ENCODE measurements at places on chromosomes 11 and 22.

DNA sequence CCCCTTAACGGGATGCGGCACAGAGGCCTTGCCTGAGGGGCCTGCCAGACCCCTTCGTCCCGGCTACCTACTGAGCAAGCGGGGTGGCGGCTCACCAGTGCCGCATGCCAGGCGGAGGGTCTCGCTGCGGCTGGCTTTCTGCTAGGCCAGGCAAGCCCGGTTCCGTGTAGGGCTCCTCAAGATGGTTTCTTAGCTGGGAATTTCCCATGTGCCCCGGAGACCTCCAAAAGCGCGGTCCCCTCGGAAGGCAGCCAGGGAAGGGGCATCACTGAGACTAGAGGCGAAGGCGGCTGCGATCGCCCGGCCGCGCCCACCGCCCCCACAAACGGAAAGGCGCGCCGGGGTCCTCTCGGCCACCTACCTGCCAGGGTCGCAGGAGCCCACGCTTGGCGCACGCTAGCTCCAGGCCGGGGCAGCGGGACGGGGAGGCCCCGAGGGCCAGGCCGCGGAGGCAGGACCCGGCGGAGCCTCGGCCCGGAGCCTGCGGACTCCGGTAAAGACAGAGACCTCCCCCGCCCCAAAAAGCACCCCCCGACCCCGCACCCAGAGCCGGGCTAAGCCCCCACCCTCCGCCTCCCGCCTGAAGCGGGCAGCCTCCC is 23.8 kb downstream of the MICAL3 start:
- DNase-seq, result peak; percentile 30

GRCh38 chr11:3231851-3232744 is at the start of gene MRGPRE:
Gene MRGPRE, minus strand, starts transcription at chr11:3232417. Its CDS starts 3,618 bp downstream, at chr11:3228799.
- no peak for DNase-seq

DNA sequence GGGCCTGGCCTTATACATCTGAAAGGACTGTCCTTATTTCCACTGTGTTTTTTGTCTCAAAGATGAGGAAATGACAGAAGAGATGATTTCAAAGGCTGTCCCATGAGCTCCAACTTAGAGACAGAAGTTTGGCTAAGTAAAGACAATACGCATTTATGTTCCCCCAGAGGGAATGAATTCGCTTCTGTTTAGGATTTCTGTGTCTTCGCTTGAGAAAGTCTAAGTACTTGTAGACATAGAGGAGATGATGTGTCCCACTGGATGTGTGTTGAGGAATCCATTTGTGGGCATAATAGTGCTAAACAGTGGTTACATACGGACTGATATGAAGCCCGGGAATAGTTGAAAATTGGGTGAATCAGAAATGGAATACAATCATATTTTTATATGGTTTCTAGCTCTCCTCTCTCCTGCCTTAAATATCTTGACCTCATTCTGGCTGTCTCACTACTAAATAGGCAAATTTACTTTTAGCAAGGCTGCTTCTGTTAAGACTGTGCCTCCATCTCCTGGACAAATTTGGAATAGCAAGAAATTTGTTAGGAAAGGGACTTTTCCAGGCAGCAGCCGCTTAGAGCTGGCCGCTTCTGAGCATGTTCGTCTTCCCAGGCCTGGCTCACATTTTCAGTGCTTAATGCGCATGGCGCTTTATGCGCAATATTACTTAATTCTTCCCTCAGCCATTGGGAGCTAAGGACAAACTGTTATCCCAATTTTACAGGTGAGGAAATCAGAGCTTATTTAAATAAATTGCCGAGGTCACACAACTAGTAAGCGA is 1.9 kb upstream of the PEX26 start:
- no peak for DNase-seq

DNA sequence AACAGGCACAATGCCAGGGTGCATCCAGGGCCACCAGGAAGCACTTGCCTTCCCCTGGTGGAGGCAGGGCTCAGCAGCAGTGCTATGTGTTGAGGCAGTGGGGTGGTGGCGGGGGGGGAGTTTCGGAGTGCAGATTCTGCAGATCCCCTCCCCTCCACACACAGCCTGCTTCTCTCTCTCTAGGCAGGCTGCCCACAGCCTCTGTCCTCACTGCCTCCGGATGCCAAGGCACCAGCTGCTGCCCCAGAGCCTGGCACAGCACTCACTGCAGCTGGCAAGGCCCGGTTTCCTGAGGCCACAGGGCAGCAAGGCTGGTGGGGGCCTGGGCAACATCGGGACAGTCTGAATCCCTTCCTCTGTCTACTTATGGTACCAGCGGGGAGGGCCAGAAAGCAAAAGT is 35.8 kb downstream of the NRXN2 start:
- no peak for DNase-seq

- DNase-seq, result no peak
Observed at GRCh38 chr22:16810188-16810802, 14.9 kb downstream of the XKR3 start.

DNA sequence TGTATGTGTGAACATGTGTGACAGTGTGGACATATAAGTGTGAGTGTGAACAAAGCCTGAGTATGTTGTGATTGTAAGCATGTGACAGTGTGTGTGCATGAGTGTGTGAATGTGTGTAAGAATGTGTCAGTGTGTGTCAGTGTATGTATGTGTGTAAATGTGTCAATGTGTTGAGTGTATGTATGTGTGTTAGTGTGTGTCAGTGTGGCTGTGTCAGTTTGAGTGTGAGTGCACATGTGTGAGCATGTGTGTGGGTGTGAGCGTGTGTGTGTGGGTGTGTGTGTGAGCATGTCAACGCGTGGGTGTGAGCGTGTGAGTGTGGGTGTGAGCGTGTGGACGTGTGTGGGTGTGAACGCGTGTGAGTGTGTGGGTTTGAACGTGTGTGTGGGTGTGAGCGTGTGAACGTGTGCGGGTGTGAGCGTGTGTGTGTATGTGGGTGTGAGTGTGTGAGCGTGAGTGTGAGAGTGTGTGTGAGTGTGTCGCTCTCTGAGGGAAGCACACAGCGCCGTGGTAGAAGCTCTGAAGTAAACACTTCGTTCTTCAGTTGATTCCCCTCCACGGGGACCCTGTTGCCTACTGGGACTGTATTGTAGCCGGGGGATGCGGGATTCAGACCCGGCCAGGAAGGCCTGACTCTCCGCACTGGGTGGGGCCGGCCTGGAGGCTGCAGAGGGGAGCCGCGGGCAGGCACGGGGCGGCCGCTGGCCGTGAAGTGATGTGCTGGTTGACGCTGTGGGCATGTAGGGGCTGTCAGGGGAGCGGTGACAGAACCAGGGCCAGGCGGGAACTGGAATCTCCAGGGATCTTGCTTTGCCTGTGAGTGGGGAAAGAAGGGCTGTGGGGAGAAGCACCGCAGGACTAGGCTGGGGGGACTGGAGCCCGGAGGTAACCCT is 21.1 kb downstream of the RPS6KA4 start:
- no peak for DNase-seq

DNA sequence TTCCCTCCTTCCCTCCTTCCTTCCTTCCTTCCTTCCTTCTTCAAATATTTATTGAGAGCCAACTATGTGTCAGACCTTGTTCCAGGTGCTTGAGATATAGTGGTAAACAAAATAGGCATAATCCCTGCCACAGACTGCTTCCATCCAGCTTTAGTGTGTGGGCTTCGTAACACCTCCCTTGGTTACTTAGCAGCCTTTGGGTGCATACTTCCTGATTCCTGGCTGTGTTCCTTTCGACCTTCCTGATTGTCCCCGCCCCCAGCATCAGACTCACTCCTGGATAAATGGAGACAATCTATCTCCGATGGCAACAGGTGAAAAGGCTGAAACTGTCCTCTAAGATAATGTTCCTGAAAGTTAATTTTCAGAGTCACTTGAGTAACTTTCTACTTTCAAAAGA is 13.5 kb downstream of the CCDC81 start:
- DNase-seq, result no peak

DNA sequence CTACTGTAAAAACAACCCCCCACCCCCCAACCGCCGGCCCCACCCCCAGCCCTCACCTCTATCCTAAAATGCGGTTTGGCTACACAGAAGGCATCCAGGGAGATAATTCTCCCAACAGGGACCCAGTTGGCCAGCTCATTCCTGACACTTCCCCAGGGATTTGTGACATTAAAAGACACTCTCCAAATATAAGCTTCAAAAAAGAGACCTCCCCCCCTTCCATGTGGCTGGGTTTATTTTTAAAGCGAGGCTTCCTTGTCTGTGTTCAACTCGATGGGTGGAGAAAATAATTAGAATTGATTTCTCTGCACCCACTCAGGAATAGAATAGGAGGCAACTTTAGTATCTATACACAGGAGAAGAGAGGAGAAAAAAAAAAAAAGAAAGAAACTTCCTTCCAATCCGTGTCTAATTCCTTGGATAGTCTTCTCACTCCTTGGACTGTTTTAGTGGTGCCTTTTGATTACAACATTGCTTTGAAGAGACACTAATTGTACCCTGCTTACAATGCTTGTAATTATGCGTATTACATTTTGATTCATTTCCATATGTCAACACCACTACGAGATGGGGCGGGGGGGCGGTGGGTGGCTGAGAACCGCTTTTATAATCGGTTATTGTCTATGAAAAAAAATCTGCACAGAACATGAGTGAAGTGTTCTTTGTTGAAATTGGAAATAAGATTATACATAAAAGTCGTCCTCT is 500.4 kb downstream of the MIAT start:
- no peak for DNase-seq

- DNase-seq, result no peak
Observed at GRCh38 chr11:18853086-18853720, 61.6 kb upstream of the PTPN5 start.

GRCh38 chr11:95917193-95918036 is 6.5 kb downstream of the MTMR2 start:
- DNase-seq, result no peak

- DNase-seq, result no peak
Observed at GRCh38 chr22:39185601-39186012, 33.1 kb upstream of the CBX7 start.

- no peak for DNase-seq
Observed at GRCh38 chr11:127136438-127136837, 135.9 kb upstream of the KIRREL3 start.

DNA sequence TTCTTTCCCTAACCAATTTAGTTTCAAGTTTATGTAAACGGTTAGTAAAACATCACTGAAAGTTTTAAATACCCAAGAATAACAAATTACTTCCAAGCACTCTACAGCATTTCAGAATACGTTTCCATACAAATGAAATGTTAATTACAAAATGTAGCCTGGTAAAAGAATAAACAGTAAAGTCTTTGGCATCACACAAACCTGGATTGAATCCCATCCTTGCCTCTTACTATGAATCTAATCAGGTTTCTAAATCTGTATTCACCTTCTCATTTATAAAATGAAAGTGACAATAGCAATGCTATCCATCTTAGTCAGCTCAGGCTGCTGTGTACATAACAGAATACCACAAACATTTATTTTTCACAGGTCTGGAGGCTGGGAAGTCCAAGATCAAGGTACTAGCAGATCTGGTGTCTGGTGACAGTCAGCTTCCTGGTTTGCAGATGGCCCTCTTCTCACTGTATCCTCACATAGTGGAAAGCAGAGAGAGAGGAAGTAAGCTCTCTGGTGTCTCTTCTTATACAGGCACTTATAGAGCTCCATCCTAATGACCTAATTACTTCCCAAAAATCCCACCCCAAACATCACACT is 19.2 kb downstream of the FAM168A start:
- no peak for DNase-seq

- no peak for DNase-seq
Observed at GRCh38 chr11:19866521-19866920, 153.9 kb downstream of the NAV2 start.

- DNase-seq, result no peak
Observed at GRCh38 chr22:44309137-44309536, 3.6 kb downstream of the SHISAL1 start.

DNA sequence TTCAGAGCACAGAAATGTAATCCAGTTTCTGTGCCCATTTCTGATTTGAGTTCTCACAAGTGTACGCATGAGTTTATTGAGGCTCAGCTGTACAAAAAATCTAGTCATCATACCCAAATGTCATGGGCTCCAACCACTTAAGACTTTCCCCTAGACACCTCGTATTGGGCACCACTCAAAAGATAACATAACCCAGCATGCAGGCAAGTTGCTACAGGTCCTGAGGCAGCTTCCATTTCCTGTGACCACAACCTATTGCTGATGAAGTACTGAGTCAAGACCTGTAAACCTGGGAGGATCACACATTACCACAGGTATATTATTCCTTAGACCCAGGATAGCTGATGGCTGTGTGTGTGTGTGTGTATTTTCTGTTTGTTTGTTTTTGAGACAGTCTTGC is 95.2 kb downstream of the MRTFA start:
- no peak for DNase-seq

DNA sequence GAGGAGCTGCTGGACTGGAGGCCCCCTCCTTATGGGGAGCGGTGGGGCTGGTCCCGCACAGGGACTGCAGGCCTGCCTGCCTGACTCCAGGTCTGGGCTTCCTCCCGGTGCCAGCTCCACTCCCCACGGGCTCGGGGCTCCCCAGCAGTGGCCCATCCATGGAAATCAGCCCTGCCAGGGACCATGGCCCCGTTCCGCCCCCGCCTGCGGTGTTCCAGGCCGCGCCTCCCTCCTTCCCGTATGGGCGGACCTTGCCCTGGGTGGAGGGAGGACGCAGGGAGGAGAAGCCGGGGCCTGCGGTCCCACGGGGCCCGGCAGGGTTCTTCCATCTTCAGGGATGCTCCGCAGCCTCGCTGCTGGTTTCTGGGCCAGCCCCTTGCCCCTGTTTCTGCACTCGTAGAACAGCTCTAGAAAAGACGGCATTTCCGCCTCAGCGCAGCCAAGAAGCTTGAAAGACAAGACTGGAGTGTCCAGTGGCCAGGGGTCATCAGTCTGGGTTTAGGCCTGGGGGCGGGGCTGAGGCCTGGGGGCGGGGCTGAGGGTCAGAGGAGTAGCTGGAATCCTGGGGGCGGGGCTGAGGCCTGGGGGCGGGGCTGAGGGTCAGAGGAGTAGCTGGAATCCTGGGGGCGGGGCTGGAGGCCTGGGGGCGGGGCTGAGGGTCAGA is 1330.6 kb downstream of the BRD1 start:
- no peak for DNase-seq

DNA sequence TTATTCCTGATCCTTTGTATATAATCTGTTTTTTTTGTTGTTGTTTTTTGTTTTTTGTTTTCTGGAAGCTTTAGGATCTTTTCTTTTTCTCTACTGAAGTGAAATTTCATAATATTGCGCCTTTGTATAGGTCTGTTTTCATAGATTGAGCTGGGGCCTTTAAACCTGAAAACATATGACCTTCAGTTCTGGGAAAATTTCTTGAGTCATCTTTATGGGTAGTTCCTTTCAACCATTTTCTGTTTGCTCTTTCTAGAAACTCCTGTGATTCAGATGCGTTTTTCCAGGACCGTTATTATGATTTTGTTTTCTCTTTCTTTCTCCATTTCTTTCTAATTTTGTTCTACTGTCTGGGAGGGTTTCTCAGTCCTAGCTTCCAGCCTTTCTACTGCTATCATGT is 43.7 kb downstream of the BSX start:
- DNase-seq, result no peak

DNA sequence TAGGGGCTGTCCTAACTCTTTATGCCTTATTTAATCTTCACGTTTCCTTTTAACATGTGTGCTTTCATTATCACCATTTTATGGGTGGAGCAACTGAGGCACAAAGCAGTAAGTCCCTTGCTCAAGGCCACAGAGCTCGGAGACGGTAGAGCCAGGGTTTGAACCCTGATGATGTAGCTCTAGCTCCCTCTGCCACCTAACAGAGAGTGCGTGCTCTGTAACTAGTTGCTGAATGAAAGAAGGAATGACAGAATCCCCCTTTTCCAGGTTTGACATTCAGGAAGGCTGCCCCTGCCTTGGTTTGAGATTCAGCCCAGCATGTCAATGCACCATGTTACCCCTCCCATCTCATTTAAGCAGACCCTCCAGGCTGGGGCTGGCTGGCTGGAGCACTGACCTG is 193.3 kb upstream of the NAV2 start:
- no peak for DNase-seq

GRCh38 chr11:93993747-93994146 is 27.4 kb upstream of the HEPHL1 start:
- DNase-seq, result no peak

- DNase-seq, result no peak
Observed at GRCh38 chr11:18720091-18720807, 5.7 kb downstream of the IGSF22 start.

Data from stimulated activated CD4-positive, alpha-beta T cell treated with anti-CD3 and anti-CD28 coated beads, Interleukin-4, amount 100 ng/mL, for 1 hour (primary cell).